ENCODE measurements at places on chromosomes 2 and 18.

GRCh38 chr2:134379722-134380121 lies 125.8 kb downstream of the MGAT5 start:
- DNase-seq, result no peak

GRCh38 chr2:208255557-208256106 lies 761 bp upstream of the IDH1 start:
- no peak for DNase-seq

GRCh38 chr2:144026753-144027152 lies 493.2 kb downstream of the ZEB2 start:
- no peak for DNase-seq

DNA sequence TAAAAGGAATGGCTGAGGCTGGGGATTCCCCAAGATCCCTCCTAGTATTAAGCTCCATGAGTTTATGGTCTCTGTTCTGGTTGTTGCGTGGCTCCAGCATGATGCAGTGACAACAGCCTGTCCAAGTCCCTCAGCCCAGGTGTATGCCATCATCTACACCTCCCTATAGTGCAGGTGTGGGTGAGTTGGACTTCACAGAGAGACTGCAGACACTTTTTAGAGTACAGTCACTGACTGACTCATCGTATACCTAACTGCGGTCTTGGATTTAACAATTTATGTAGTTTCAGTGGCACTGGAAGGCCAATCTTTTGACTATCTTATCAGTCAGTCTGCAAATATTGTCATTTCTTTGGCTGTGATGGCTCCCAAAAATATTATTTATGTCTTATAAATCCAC lies 415.0 kb downstream of the TMX3 start:
- DNase-seq, result no peak

- peak; percentile 41 for DNase-seq
These were observed 13.2 kb downstream of the CNNM4 start for GRCh38 chr2:96773922-96774321.

GRCh38 chr2:188526701-188527100 lies 235.0 kb downstream of the GULP1 start:
- no peak for DNase-seq

DNA sequence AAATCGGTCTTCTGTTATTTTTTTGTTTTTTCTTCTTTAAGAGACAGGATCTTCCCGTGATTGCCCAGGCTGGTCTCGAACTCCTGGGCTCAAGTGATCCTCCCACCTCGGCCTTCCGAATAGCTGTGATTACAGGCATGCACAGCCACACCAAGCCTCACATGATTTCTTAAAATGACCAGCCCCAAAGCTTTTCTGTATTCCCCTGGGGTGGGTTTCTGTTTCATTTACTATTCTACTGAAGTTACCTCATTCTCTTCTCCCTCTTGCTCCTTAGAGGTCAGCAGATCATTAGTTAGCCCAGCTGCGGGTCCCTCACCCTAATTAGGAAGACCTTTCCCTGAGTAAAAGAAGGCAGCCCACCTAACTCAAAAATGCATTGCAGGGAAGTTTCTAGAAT lies 27.6 kb downstream of the SLC1A4 start:
- DNase-seq, result no peak

GRCh38 chr2:39567507-39567906 lies 98.2 kb upstream of the TMEM178A start:
- DNase-seq, result no peak

GRCh38 chr2:152647552-152647951 lies 69.7 kb downstream of the PRPF40A start:
- DNase-seq, result peak; percentile 67

GRCh38 chr2:80476535-80477117 lies 172.1 kb upstream of the LRRTM1 start:
- DNase-seq, result no peak

GRCh38 chr18:36829362-36830157 lies 633 bp downstream of the KIAA1328 start:
- DNase-seq, result no peak

DNA sequence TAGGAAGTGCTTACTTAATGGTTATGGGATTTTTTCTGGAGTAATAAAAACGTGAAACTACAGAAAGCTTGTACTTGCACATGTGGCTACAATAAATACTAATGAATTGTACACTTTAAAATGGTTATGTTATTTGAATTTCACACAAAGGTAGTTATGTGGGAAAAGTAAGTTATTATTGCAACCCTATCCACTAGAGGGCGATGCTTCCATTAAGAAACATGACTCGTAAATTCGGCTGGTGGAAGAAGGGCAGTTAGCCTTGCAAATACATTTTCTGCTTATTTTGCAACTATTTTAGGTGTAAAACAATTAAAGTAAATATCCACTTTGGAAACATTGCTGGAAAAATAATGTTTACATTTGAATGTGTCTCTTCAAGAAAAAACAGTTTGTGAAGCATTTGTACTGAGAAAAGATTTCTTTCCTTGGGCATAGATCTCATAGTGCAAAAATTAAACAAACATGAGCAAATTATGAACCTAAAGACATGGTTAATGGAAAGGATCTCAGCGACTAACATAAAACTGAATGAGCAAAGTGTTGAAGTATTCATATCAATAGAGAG lies 68.1 kb upstream of the CSRNP3 start:
- DNase-seq, result peak; percentile 81

GRCh38 chr2:174047746-174048145 lies 82.6 kb upstream of the SP3 start:
- no peak for DNase-seq

- no peak for DNase-seq
These were observed 392.5 kb upstream of the SALL3 start for GRCh38 chr18:78587096-78587495.

DNA sequence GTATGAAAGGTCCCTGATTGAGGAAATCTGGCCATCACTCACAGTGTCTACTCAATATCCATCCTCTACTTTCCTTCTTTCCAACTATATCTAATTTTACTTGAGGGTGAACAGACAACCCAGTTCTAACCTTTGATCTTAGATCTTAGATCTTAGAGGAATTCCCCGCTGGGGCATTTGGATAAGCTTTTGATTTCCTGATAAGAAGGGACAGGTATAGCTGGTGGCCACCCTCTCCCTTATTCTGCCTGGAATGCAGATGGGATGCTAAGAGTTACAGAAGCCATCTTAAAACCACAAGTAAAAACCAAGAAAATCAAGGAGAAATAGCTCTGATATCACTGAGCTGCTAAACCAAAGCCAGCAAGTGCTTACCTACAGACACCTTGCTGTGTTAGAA lies 77.2 kb upstream of the ACSL3 start:
- DNase-seq, result no peak

- no peak for DNase-seq
These were observed 218.7 kb downstream of the C1D start for GRCh38 chr2:67844024-67844540.

DNA sequence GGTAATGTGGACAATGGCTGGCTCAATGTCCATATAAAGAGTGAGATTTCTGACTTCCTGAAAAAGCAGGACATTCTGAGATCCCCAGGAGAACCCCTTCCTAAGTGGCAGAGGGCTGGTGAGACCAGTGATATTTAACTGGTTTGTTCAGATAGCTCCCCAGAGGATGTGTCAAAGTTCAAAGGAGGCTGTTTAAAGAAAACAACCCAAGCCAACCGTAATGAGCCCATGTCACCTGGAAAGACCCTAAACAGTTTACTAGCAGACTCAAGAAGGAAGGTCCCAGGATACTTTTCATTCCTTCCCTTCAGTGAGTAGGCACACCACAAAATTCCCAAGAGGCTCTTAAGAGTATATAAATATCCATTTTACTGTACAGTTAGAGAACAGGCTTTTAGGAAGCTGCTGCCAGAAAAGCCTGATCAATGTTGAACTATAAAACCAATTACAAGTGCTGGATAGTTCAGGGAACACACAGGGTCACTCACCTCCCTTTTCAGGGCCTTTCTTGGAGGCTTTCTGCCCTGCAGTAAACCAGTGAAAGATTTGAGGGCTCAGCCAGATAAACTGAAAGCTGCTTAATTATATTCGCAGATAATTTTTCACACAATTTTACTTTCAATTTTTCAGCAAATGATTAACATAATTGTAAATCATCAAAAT lies 293.5 kb downstream of the ASXL3 start:
- DNase-seq, result no peak

All from NCI-H2029 treated with DMSO at 0.1 percent for 48 hours (cell line).